GM18507 (cell line): ENCODE measurements at places on chromosomes 5 and 9.

GRCh38 chr9:97761056-97761598 is 64.0 kb upstream of the XPA start:
- no peak for DNase-seq

DNA sequence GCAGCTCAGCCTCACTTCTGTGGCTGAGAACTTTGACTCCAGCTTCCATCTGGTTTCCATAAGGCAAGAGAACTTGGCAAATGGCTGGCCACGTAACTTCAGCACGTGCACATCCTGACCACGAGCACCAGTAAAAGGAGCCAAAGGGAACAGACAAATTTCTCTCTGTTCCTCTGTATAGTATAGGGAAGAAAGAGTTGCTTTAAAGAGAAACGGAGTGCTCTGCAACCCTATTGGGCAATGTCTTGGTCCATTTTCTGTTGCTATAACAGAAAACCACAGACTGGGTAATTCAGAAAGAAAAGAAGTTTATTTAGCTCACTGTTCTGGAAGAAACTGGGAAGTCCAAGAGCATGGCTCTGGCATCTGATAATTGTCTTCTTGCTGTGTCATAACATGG is 558.7 kb downstream of the ACTL7B start:
- no peak for DNase-seq

DNA sequence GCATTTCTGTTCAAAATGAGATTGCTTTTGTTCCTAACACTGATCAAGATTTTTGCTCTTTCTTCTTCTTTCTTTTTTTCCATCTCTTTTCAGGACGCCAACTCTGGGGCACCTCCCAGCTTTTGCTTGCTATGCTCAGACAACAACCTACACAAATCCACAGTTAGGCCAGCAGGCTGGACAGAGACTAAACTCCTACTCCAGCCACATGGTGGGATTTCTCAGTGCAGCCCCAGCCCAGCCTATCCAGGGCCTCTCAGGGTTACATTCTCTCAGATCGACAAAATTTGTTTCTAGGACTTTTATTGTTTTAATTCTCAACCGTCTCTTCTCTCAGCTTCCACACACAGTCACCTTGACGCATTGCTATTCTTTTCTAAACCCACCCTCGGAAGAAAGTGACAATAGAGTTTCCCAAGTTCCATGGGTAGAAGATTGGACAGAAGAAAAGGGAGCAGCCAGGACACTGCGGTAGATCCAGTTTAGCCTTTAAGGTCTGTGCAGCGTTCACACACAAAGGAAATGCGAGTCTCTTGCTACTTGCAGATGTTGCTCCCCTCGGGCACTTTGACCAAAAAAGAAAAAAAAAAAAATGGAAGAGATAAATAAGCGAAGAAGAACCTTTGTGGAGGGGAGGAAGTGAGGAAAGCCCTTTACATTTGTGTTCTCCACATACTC is 588.6 kb upstream of the GRAMD2B start:
- DNase-seq: no peak

DNA sequence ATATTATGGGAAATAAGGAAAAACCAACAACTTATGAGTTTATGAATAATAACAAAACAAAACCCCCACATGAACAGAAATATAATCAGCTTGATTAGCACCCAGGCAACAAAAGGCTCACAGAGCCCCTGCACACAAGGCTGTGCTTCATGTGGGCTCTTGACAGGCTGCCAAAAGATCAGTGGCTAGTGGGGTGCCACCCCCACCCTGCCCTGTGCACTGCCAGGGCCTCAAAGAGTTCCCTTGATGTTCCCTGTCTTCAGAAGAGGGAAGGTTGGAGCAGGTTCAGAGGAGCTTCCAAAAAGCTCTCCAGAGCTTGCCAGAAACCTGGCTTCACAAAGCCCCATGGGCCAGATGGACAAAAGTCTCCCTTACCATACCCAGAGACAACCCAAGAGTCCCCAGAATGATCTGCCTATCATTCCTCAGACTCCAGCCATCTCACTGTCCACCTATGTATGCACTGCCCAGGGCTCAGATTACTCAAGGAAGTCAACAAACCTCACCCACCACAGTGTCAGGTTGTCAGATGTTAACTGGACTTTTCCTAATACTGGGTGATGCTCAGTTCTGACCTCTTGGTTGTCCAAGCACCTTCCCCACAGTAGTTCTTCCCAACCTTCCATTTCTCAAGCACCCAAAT is 87.5 kb downstream of the SIL1 start:
- DNase-seq: no peak

DNA sequence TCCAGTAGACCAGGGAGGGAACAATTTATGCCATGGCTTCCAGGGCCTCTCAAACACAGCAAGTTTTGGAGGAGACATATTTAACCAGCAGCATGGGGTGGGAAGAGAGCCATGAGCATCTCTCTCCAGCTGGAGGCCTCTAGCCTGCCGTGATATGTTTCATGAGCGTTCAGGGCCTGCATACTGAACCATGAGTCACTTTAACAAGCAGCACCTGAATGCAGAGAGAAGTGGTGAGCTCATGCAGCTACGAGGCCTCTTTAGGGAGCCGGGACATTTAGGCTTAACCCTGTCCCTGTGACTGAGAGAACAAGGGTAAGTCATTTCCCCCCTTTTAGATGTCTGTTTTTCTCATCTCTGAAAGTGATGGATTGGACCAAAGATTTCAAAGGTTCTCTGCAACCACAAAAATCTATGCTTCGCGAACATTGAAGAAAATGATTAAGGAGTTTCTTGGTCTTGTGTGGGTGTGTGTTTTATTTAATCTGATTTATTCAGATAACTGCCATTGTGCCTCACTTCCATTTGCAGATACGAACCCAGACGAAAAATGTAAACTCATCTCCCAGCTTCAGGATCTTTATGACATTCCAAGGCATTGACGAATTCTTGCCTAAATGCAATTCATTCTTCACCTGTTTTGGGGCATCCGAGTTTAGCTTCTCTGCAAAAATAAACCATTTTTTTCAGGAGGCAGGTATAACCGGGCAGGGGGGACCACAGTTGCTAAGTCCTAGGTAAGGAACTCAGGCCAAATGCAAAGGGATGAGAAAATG is 157.0 kb downstream of the GABBR2 start:
- DNase-seq: no peak

GRCh38 chr9:107870927-107871680 is 381.5 kb upstream of the KLF4 start:
- no peak for DNase-seq

GRCh38 chr9:127753622-127754021 is 18.5 kb upstream of the TOR2A start:
- no peak for DNase-seq

DNA sequence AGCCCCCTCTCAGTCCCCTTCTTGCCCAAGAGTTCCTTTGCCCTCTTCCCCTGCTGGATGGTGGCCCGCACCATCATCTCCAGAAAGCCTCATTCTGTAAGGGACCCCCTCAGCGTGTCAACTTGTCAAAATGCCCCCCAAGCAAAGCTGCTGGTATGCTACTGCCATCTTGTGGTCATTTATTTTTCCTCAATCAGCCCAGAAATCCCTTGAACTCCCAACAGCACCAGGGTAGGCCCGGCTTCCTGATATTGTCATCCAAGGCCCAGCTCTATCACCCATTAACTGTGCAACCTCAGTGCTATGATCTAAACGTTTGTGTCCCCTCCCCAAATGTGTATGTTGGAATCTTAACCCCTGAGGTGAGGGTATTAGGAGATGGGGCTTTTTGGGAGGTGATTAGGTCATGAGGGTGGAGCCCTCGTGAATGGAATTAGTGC is 53.2 kb upstream of the FBXW11 start:
- DNase-seq: no peak

GRCh38 chr5:178306430-178307225 is 74.0 kb upstream of the PHYKPL start:
- no peak for DNase-seq

GRCh38 chr5:142441616-142442015 is 116.8 kb upstream of the SPRY4 start:
- no peak for DNase-seq

DNA sequence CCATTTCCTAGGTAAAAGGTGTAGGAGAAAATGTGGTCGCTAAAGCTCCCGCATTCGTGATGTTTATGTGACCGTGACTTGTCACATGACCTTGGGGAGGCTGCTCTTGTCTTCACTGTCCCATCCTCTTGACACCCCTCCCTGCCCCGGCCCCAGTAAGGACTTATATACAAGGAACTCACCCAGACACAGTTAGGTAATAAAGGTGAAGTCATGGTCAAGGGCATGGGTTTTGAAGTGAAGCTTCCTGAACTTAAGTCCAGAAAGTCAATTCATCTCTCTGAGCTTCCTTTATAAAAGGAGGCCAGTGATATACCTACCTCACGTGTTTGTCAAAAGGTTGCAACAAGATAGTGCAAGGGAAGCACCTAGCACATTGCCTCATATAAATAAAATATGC is 17.6 kb downstream of the FGF1 start:
- DNase-seq: no peak

GRCh38 chr5:118553662-118554061 is 434.7 kb downstream of the DTWD2 start:
- no peak for DNase-seq

DNA sequence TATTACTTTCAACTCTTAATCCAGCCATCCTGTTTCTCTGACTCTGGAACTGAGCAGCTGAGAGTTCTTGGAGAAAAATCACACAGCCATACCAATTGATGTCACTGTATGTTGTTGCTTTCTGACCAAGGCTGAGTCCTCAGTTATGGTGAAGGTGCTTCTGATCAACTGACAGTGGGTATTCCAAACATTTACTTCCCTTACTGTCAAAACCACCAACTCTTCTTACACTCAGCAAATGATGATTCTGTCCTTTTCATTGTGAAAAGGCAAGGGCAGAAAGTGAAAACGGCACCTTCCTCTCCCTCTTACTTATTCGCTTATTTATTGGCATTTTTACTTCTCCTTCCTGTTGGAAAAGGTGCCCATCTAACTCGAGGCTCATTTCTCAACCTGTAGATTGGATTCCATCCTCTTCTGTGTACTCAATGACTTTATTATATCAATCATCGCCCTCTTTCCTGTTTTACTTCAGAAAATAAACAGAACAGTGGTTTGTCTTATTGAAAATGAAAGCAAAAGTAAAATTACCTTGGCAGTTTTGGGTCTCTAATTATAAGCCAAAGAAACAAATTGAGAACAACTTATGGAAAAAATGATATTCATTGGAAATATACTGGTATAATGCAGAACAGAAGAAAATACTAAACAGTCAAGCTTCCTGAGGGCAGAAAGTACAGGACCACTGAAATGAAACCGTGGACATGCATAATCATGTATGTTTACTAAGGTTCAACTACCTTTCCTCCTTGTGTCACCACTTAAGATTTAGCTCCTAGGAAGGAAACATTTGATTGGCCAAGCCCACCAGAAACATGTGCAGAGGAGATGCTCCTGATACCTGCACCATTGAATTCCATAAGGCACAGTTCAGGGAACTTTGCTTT is 104.5 kb upstream of the CHD1 start:
- no peak for DNase-seq

DNA sequence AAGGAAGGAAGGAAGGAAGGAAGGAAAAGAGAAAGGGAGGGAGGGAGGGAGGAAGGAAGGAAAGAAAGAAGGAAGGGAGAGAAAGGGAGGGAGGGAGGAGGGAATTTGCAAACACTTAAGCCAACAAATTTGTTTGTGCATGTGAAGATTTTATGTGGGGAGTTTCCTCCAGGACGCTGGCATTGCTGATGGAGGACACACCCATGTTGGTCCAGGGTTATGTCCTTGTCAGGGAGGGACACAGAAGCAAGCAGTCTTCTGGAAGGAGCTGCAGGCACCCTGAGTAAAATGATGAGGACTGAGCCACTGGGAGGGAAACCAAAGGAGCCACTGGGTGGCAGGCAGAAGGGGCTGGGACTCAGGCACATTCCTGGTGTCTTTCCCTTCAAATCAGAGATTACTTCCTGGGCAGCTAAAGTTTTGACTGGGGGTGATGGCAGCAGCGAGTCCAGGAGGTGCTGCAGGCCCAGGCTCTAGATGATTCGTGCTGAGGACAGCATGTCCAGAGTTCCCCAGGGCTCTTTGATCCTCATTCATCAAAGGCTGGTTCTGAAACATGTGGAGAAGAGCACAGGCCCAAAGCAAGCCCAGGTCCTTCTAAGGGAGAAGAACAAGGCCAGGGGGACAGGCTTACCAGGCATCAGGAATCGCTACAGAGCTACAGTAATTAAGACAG is 109.2 kb downstream of the PAX5 start:
- no peak for DNase-seq

GRCh38 chr5:115735108-115735998 is 81.1 kb downstream of the CDO1 start:
- DNase-seq: no peak

GRCh38 chr9:95102572-95102971 is 214.9 kb downstream of the FANCC start:
- DNase-seq: no peak

DNA sequence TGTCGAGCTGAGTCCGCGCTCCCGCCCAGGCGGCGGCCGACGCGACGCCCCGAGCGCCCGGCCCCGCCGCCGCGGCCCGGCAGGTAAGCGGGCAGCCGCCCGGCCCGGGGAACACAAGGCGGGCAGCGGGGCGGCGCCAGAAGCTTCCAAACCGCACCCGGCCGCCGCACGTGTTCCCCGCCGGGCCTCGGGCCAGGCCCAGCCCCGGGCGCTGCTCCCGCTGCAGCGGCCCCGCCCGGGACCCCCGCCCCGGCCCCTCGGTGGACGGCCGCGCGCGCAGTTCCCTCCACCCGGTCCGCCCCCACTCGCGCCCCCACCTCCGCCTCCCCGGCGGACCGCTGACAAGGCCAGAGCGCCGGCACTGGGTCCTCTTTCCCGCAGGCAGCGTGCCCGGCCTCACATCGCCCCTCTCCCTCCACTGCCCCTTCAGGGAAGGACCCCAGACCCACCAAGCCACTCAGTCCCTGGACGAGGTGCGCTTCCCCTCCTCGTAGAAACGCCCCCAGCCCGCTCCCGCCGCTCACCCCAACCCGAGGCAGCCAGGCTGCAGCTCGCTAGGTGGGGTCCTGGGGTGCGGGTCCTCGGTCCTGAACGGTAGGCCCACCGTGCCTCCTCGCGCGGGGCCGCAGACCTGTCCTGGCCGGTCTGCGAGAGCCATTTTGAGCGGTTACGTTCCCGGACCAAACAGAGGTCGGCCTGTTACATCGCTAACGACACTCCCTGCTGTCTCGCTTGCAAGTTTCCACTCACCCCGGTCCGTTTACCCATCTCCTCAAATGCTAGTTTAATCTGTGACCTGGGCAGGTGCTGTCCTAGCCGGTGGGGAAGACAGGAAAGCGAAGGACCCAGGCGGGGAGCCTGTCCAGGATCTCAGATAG is 475 bp downstream of the WDR5 start:
- DNase-seq: no peak

GRCh38 chr5:119382169-119382568 is 26.4 kb downstream of the TNFAIP8 start:
- DNase-seq: no peak

- no peak for DNase-seq
These were observed 513.9 kb downstream of the ZNF608 start for GRCh38 chr5:124232515-124232914.

- no peak for DNase-seq
These were observed 29.5 kb upstream of the FOXI1 start for GRCh38 chr5:170076211-170076610.
